Adipocyte (in vitro differentiated cells): ENCODE measurements at places on chromosomes 4 and X.
A peak's percentile ranks its signal among the peaks of the same experiment; 100 is the strongest.

- DNase-seq: no peak
These were observed 7.0 kb downstream of the RTL5 start for GRCh38 chrX:72124540-72125201.

GRCh38 chr4:25425361-25425760, 48.3 kb downstream of the ANAPC4 start:
- no peak for DNase-seq

- DNase-seq: no peak
These were observed 115.0 kb downstream of the TRIML1 start for GRCh38 chr4:188254211-188254610.

- DNase-seq: no peak
These were observed 10.7 kb upstream of the ADH5 start for GRCh38 chr4:99099311-99099710.

GRCh38 chr4:20543131-20543530, 157.1 kb upstream of the PACRGL start:
- peak; percentile 60 for DNase-seq

DNA sequence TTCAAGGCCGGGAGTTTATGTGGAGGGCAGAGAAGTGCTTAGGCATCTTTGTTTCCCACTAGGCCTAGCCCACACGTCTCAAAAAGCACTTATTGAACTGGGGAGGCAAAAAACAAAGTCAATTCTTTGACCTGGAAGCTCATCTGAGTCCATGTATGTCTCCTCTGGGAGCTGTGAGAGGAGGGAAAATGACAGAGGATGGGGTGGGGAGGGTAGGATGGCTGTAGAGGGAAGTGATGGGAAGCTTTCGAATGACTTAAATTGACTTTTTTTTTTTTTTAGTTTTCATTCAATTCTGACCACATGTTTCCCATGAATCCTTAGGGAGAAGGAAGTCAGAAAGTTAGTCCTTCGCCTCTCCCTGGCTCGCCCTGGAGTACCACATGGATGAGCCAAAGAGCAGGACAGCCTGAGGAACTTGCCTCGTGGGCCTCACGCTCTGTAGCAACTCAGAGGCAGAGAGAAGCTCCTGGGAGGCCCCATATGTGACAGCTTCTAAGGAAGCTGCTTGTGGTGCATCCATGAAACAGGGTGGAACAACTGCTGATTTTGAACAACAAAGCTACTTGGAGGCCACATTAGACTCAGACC, 45.0 kb downstream of the NHSL2 start:
- no peak for DNase-seq

- peak; percentile 56 for DNase-seq
These were observed 2127.3 kb downstream of the PCDH7 start for GRCh38 chr4:32847461-32847860.

DNA sequence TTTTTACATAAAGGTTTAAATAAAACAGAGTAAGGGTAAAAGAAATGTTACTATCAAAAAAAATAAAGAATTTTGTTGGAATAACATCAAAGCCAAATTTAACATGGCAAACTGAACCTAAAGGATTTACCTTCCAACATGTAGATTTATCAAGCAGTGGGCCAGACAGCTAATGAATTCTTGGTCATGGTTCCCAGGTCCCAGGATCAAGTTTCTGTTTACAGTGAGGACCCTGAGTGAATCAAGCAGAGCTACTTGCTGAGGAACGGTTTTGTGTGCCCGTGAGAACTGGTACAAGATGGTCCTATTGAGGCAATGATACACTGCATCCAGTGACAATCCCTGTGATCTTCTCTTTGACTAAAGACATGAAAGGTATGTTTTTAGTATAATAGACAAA, 157.1 kb downstream of the CDS1 start:
- no peak for DNase-seq

DNA sequence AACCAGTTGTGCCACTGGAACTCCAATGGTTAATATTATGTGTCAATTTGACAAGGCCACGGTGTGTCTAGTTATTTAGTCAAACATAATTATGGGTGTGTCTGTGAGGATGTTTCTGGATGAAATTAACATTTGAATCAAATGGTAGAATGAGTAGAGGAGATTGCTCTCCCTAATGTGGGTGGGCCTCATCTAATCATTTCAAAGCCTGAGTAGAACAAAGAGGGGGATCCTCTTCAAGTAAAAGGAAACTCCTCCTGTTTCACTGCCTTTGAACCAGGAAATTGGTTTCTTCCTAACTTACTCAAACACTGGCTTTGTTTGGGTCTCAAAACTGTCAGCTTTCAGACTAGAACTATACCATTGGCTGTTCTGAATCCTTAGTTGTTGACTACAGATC, 1692.1 kb downstream of the PCDH19 start:
- DNase-seq: no peak

- peak; percentile 38 for DNase-seq
These were observed 12.2 kb downstream of the SMPX start for GRCh38 chrX:21745756-21746155.

DNA sequence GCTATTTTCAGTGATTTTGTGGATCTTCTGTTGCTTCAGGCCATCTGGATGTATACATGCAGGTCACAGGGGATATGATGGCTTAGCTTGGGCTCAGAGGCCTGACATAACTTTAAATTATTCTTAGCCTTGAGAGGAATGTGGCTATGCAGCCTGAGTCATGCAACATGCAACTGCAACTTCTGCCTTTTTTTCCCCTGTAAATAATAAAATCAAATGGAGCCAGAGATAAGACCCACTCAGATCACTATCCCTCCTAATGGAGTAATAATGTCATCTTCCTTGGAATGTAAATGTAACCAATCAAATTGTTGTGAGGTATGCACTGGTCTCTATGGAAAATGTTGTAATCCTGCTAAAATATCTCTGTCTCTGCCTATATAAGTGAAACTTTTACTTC, 54.9 kb downstream of the MAGEB17 start:
- peak; percentile 49 for DNase-seq

DNA sequence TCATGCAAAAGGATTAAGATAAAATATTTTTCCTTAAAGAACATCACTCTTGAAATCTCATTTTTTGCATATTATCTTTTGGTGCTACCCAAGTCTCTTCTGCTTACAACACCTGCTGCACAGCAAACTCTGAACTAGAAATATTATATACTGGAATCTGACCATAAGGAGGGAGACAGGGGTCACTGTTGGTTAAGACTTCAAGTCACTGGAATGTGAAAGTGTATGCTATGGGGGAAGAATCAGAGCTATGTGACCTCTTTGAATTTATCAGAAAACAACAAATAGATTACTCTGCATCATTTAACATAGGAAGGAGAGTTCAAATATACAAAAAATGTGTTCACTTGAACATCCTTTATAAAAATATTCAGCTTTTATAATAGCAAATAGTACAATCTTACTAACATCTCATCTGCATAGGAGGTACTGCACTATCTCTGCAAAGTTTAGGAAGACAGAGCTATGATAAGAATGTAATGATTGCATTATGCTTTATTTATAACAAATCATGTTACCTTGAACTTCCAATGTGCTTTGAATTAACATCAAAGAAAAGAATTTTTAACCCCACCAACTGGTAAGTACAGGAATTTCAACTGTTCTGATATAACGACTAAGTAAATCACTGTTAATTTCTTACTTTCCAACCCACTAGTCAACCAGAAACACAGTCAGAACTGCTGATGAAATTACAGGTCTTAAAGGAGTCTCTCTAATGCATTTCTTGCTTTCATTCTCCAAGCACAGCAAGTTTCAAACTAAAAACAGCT, 69.8 kb downstream of the ZNF827 start:
- DNase-seq: peak; percentile 41

DNA sequence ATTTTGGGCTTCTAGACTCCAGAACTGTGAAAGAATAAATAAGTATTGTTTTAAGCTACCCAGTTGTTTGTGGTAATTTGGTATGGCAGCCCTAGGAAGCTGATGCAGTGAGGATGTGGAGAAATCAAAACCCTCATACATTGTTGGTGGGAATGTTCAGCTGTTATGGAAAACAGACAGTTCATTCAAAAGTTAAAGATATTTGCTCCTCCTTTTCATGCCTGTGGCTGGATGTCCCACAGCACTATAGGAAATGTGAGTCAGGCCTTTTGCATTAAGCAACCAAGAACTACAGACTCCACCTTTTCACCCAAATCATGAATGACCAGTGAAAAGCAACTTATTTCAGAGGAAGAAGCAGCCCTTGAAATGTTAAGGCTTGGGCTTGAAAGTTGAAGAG, 6.7 kb downstream of the BBS12 start:
- peak; percentile 83 for DNase-seq

DNA sequence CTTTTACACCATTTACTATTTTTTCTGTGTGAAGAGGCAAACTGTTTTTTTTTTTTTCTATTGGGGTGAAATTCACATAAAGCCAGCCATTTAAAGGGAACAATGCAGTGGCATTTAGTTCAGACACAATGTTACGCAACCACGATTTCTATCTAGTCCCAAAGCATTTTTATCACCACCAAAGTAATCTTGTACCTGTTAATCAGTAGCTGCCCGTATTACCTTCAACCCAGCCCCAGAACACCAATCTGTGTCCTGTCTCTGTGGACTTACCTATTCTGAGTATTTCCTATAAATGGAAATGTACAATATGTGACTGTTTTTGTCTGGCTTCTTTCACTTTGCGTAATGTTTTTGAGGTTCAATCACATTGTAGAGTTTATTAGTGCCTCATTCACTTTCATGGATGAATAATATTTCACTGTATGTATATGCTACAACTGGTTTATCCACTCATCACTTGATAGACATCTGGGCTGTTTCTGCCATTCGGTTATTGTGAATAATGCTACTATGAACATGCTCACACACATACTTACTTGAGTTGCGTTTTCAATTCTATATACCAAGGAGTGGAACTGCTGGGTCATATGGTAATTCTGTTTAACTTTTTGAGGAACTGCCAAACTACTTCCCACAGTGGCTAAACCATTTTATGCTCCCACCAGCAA, 116.2 kb downstream of the CDS1 start:
- no peak for DNase-seq

DNA sequence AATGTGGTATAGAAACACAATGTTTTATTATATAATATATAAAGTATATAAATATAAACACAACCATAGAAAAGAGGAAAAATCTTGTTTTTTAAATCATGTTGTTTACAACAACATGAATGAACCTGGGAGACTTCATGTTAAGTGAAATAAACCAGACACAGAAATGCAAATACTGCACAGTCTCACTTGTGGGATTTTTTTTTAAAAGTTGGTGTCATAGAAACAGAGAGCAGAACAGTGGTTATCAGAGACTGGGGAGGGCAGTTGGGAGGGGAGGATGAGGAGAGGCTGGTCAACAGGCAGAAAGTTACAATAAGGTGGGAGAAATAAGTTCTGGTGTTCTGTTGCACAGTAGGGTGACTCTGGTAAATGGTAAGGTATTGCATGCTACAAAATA, 57.1 kb downstream of the FREM3 start:
- no peak for DNase-seq

GRCh38 chr4:1405254-1405635, 997 bp downstream of the NKX1-1 start:
- no peak for DNase-seq

GRCh38 chrX:119655125-119655524, 37.8 kb downstream of the SEPTIN6 start:
- peak; percentile 77 for DNase-seq

DNA sequence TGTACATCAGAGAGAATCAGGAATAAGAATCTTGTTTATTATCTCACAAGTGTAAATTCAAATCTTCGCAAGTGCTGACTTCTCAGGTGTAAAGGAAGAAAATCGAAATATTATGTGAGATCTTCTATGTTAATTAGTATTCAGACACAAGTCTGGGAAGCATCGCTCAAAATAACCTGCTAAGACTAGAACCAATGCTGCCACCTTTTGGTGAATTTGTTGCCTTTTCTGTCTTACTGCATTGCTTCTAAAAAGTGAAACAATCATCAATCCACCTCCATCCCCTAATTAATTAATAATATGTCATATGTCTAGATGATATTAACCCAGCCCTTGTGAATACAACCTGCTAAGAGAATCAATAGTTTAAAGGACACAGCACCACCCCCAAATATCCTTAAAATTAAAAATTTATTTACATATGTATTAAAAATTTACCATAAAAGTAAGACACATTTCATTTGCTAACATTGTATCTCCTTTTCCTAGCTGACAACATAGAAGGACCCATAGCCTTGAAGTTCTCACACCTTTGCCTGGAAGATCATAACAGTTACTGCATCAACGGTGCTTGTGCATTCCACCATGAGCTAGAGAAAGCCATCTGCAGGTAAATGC, 3.5 kb downstream of the EPGN start:
- peak; percentile 90 for DNase-seq

GRCh38 chrX:16594490-16594889, 55.5 kb upstream of the S100G start:
- no peak for DNase-seq

- peak; percentile 59 for DNase-seq
These were observed 570 bp downstream of the WDR44 start for GRCh38 chrX:118346258-118347094.

DNA sequence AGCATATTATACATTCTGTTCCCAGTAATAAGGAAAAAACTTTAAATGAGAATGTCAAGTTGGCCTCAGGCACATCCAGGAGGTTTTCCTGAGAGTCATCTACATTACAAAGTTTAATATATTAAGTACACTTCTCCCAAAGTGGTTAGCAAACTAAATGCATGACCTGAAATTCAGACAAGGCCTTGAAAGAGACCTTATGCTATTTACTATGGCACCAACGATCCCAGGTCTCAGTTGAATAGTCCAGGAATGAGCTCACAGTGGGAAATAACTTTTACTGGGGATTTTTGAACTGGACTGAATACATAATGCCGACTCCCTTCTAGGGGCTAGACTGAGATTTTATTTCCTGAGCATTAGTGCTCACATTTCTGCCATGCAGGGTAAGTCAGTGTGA, 1577.5 kb upstream of the PCDH7 start:
- no peak for DNase-seq

GRCh38 chrX:153669901-153670731, 3.5 kb downstream of the PNCK start:
- DNase-seq: no peak

- DNase-seq: no peak
These were observed 333.3 kb downstream of the BCOR start for GRCh38 chrX:39764441-39764914.

DNA sequence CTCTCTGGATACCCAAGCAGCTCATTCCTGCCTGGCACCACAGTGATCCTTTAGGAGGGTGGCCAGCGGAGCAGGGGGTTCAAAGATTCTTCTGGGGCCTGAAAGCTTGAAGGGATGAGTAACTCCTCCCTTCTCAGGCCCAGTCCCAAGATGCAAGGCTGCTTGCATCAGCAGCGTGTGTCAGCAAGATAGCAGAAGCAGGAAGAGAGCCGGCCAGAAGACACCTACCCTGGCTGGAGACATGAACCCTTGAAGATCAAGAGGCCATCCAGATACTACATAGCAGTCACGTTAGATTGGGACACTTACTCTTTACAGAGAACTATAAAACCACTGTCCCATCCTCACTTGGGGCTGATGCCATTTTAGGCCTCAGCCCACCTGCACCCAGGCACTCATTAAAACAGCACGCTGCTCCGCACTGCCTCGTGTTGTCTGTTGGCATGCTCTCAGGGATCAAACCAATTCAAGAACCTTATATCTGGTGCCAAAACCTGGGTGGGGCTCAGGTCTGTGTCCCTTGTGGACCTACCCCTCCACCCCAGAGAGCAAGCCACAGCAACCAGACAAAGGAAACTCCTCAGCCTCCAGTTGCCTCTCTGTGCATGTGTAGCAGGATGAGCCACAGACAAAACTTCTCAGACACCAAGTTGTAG, 6.5 kb downstream of the UGT2B17 start:
- DNase-seq: no peak

GRCh38 chr4:41287005-41287404, 30.3 kb downstream of the UCHL1 start:
- DNase-seq: peak; percentile 58
